Activated CD4-positive, alpha-beta T cell treated with anti-CD3 and anti-CD28 coated beads, Interleukin-2, amount 50 U/mL, for 24 hours (primary cell): ENCODE measurements at places on chromosomes 13 and 19.

- no peak for DNase-seq
Observed at GRCh38 chr19:30351774-30352173, 20.4 kb upstream of the ZNF536 start.

GRCh38 chr19:55199620-55200204, 9.6 kb downstream of the PTPRH start:
- DNase-seq, result no peak

DNA sequence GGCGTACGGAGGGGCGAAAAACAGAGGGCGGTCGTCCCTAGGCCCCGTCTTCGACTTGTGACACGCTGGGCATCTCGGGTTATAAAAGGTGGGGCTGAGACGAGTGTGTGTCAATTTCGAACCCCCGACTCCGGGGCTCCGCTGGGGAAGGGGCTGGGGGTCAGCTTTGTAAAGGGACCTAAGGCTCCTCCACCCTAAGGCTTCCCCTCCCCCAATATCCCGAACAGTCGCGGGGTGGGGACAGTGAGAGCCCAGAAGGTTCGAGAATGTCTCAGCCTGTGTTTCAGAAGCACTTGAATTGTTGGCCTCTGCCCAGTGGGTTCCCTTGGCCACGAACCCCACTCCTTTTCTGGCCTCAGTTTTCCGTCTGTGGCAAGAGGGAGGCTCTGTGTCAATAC, 450 bp downstream of the SELENOW start:
- no peak for DNase-seq

- DNase-seq, result no peak
Observed at GRCh38 chr19:47274891-47275761, 441 bp downstream of the INAFM1 start.

DNA sequence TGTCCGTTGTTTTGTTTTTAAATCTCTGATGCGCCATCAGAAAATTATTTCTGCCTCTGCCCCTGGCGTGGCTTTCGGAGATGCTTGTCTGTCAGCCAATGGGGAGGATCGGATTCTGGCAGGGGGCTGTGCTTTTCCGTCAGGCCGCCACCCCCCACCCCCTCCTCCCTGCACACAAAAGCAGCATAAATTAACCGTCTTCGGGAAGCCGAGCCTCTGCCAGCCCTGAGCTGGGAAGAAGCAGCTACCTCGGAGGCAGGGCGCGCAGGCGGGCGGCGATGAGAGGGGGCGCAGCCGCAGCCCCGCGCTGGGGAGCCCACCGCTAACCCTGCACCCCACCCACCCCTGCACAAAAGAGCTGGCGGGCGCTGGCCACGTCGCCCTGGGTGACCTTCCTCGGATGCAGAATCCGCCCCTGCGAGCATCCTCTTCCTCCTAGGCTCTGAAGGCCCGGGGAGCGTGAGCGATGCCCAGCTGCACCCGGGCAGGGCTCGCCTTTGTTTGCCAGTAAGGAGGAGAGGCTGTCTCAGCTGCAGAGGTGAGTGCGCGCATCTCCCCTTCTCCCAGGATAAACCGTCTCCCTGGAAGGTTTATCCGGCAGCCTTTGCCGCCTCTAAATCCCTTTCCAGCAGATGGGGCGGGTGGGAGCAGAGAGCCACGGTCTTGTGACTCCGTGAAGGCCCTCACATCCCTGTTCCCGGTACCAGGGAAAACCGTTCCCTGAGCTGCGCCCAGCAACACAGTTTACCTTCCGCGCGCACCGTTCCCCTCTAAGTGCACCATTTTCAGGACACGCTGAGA, at the start of gene ATCAY:
ATCAY (plus strand) TSS at position 215 of the 801 bp plus-strand sequence. CDS start 5,083 bp downstream, outside the sequence.
- no peak for DNase-seq

GRCh38 chr19:37593996-37594303, 642 bp downstream of the ZNF571 start:
- no peak for DNase-seq

- no peak for DNase-seq
Observed at GRCh38 chr19:14167576-14168138, 31.3 kb upstream of the ASF1B start.

- DNase-seq, result no peak
Observed at GRCh38 chr13:101977475-101977874, 424.4 kb downstream of the FGF14 start.
